ENCODE measurements at places on chromosomes 7 and 10. TPM values are rescaled to one million over a fixed set of nuclear protein-coding genes. Genes with fewer than 3 reads are reported as not detected.
A peak's percentile ranks its signal among the peaks of the same experiment; 100 is the strongest.

SPDYE6 gene
- not detected for total RNA-seq

CDK1 gene
- 168 TPM for total RNA-seq

AKR1C3 gene
- 627 TPM for total RNA-seq

DNA sequence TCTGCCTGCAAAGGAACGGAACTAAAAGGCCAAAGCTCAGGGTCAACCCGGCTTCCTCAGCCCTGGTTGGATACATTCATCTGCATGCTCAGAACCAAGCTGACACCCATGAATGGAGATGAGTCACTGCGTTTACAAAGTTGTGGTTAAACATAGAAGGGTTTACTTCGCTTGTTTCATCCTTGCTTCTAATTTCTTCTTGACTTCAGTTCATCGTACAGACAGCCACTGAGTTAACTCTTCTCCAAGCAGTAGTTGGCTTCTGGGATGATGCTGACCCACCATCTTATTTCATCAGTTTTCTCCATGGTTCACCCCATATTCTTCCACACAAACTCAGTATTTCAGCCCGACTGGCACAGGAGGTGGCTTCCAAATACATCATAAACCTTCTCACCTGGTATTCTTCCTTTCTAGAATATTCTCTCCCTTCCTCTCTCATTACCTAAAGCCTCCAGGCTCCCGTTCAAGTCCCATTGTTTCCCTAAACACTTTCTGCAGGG is 166.3 kb upstream of the RNF32 start:
- DNase-seq: no peak

GRCh38 chr7:84548366-84549365 is 354.1 kb upstream of the SEMA3A start:
- DNase-seq: peak; percentile 26

DNA sequence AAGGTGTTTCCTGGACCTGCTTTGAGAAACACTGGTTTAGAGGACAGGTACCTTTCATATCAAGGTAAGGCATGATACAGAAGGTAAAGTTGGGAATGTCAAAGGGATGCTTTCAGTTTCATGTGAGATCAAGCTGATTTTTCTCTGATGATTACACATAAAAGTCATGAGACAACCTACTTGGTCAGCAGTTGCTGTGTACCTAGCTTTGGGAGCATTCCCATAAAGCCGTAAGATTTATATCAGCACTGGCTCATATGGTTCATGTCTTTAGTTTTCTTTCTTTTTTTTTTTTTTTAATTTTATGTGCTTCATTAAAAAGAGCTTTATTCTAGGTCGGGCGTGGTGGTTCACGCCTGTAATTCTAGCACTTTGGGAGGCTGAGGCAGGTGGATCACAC is 265.3 kb upstream of the LRGUK start:
- no peak for DNase-seq
